Left cardiac atrium (tissue), 4 donors: ENCODE measurements at places on chromosomes 1 and 21. TPM values are rescaled to one million over a fixed set of nuclear protein-coding genes. Genes with fewer than 3 reads are reported as not detected.

The A3GALT2 gene
- total RNA-seq = not detected

DNA sequence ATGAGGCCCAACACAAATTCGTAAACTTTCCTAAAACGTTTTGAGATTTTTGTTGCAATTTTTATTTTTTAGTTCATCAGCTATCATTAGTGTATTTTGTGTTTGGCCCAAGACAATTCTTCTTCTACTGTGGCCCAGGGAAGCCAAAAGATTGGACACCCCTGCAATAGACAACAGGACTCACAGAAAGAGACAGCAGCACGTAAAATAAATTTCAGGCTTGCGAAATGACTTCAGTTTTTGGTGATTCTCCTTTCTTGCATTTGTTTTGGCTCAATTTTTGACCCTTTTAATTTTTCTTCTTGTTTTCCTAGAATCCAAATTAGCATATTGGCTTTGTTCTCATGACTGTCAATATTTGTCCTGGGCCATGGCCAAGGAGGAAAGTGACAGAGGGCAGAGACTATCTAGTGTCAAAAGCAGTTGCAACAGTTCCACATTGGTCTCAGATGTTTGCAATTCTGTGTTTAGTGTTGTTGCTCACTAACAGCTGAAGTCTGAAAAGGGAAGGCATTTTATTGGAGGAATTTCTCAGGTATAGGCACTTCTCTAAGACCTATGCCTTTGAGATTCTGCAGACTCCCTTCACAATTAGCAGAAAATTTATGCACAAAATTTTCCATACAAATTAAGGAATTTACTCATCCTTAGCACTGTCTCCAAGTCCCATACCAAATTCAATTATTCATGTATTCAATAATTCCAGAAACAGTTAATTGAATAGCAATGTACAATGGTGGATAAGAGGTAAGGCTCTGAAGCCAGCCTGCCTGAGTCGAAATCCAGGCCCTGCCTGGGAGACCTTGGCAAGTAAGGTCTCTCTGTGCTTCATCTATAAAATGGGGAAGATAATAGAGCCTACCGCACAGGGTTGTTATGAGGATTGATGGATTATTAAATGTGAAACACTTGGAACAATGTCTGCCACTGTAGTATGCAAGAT is 160.9 kb upstream of the IVNS1ABP start:
- no peak for DNase-seq

The KCNA2 gene
- 0.60 TPM for total RNA-seq

DNA sequence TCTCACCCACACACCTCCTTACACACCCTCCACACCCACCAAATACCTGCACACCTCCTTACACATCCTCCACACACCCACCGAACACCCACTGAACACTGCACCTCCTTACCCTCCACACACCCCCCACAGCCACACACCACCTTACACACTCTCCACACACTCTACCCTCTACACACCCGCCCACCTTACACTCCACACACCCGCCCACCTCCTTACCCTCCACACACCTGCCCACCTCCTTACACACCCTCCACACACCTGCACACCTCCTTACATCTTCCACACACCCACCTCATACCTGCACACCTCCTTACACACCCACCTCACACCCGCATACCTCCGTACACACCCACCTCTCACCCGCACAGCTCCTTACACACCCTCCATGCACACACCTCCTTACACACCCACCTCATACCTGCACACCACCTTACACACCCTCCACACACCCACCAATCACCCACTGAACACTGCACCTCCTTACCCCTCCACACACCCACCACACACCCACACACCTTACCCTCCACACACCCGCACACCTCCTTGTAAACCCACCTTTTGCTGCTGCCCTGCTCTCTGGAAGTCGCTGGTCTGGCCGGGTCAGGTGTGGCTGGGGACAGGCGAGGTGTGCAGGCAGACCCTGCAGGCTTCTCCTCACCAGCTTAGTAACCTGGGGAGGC is 38.5 kb downstream of the COQ8A start:
- no peak for DNase-seq

The FAM163A gene
- not detected for total RNA-seq

The CLDN17 gene
- not detected for total RNA-seq

DNA sequence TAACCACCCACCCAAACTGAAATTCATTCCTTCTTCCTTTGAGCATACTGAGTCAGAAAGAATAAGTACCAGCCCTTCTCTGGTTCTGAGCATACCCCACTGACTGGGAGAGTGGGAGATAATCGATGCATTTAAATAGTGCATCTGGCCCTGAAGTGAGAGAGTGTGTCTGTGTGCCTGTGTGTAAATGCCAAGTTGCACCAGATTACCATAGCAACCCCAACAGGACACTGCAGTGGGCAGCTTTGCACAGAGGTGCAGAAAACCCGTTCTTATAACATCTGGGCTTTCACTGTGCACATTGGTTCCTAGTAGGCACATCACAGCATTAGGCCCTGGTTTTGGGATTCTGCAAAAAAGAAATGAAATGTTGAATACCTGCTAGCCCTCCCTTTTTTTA is 2.3 kb downstream of the ASTN1 start:
- DNase-seq = no peak

The LHX4 gene
- not detected for total RNA-seq

DNA sequence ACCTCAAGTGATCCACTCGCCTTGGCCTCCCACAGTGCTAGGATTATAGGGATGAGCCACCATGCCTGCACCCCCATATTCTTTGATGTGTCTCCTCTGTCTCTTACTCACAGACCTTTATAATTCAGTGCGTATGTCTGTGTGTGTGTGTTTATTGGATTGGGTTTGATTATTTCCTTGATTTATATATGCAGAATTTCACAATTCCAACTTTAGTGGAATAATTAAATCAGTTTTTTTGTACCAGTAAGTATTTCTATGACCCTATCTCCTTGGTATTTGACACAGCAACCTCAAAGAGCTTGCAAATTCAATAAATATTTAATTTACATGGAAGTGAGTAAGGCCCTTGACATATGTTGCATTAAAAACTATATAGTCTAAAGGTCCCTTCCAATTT is 333.9 kb upstream of the ADAMTS5 start:
- DNase-seq = no peak

The FGR gene
- total RNA-seq = 10.7 TPM

The PLEKHO1 gene
- total RNA-seq = 42.8 TPM

- DNase-seq = no peak
Observed at GRCh38 chr21:35838987-35839763, 221.2 kb downstream of the SETD4 start.

GRCh38 chr1:109625176-109625575 is 5.5 kb downstream of the AMPD2 start:
- DNase-seq = no peak

DNA sequence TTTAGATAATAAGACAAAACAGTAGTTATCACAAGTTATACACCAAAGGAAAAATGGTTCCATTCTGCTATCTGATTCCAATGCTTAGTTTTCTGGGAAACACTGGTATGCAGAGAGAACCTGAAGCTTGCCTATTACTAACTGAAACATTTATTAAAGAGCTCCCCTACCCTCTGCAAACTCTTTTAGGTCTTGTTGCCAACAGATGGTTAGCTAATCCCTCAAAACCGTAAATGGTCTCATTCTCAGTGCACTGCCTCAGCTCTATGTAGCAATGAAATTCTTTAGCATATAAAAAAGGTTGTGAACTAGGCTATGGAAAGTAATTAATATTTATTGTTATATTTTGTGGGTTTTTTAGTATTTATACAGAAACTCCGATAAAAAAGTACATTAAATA is 20.4 kb downstream of the C21orf91 start:
- DNase-seq = no peak
